Hematopoietic multipotent progenitor cell treated with erythropoietin and hydrocortisone succinate and interleukin-3 and kit ligand, for 15 days (in vitro differentiated cells): ENCODE measurements at places on chromosomes 6 and 20.

GRCh38 chr6:112287577-112288225 is 33.3 kb upstream of the LAMA4 start:
- no peak for DNase-seq

DNA sequence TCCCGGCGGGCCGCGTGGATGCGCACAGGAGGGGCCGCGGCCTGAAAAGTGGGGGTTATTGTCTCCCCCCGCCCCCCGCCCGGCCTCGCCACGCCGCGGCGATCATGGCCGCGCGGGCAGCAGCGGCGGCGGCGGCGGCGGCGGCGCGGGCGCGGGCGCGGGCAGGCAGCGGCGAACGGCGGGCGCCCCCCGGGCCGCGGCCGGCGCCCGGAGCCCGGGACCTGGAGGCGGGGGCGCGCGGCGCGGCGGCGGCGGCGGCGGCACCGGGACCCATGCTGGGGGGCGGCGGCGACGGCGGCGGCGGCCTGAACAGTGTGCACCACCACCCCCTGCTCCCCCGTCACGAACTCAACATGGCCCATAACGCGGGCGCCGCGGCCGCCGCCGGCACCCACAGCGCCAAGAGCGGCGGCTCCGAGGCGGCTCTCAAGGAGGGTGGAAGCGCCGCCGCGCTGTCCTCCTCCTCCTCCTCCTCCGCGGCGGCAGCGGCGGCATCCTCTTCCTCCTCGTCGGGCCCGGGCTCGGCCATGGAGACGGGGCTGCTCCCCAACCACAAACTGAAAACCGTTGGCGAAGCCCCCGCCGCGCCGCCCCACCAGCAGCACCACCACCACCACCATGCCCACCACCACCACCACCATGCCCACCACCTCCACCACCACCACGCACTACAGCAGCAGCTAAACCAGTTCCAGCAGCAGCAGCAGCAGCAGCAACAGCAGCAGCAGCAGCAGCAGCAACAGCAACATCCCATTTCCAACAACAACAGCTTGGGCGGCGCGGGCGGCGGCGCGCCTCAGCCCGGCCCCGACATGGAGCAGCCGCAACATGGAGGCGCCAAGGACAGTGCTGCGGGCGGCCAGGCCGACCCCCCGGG is 637 bp downstream of the ARID1B start:
- peak; percentile 55 for DNase-seq

DNA sequence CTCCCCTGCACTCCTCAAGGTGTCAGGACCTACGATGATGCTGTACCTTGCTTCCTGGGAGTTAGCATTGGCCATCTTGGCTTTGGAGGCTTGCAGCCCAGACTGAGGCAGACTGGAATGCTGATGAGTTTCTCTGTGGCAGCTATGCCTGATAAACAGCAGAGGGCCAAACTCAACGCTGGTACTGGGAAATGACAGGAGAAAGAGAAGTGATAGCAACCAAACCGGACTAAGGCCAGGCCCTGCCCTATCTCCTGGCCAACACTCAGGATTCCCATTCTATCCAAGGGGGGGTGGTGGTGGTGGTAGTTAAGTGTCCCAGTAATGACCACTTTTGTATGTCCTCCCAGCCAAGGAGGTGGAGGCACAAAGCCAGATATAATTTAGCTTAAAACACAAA is 90.0 kb upstream of the DTNBP1 start:
- DNase-seq, result no peak

- no peak for DNase-seq
These were observed 240.1 kb upstream of the TBX18 start for GRCh38 chr6:85004361-85004995.

DNA sequence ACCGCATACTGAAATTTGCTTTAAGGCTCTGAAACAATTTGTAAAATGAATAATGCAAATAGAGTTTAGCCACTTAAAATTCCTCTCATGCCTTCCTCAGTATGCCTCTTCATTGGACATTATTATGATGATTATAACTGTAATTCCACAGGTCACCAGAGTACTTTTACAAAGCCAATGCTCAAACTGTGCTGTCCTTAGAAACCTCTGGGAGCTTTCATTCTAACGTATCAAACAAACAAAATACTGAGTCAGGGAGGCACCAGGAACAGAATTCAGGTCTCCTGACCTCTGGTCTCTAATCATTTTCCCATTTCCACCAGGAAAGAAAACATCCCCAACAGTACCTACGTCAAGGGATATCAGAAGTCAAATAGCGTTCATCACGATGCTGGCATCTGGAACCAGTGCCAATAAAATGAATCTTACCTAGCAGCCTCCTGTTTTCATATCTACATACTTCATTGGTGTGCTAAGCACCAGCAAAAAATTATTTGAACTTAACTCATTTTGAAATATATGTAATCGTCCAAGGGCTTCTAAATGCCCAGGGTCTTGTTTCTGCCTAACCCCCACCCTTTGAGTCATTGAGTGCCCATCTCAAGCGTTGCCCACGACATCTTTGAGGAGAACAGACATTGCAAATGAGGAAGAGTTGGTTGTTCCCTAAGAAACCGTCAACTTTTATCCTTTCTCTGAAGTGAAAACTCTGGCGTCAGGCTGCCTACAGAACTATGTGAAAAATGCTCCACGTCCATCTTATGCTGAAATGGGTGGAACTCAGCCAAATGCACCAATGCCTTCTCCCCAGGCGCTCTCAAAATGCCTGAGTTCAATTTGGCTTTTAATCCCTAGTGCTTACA is 37.9 kb downstream of the NEDD9 start:
- DNase-seq, result no peak

- no peak for DNase-seq
These were observed 105.9 kb upstream of the ENPP5 start for GRCh38 chr6:46276576-46277142.

DNA sequence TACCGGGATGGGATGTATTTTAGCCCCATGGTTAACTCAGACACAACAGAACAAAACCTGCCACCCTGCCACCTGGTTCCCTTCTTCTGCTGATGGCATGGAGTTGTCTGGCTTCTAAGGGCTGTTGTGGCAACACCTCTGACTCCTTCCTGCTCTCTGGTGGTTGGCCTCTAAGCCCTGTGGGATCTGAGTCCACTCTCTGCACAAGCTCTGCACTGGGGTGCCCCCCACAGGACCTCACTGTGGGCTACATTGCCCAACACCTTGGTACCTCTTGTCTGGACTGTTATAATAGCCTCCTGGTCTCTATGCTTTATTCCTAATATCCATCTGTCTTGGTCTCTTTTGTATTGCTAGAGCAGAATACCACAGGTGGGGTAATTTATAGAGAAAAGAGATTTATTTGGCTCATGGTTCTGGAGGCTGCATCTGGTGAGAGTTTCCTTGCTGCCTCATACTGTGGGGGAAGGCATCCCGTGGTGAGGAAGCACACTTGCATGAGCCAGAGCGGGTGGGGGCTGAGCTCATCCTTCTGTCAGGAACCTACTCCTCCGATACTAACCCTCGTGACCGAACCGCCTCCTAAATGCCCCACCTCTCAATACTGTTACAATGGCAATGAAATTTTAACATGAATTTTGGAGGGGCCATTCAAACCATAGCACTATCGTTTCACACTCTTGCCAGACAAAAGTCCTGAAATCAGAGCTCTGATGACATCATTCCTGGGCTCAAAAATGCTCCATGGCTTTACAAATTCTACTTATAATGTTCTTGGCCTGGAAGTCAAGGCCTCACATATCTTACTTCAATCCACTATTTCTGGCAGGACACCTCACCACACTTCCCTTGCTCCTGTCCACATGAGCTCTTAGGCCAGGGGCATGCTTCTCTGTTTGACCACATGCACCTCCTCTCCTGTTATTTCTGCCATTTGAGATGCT is 127.2 kb downstream of the PAX1 start:
- no peak for DNase-seq

DNA sequence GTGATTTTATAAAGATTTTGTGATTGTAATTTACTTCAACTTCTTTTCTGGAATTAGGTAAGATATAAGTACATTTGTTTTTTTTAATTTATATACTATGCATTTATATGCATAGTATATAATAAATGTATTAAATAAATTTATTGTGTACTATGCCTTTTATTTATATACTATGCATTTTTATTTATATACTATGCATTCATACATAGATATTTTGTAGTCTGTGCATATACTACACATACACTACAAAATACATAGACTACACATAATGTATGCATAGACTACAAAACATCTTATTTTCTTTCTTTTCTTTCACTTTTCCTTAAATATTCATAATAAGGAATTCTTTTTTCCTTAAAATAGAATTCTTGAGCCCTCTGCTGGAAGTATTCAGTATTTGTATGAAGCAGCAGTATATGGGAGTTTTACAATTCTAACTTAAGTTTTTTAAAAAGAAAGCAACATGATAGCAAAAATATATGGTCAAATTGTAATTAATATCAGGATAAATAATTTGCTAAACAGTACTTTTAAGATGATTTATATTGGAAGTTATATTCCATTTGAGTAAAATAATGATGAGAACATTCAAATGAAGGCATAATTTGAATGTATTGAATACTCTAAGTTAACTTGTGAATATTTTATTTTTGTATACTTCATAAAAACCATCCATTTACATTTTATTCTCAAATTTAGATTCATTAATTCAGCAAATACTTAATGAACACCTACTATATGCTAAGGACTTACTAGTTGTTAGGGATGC is 129.3 kb downstream of the KLHL32 start:
- DNase-seq, result no peak

DNA sequence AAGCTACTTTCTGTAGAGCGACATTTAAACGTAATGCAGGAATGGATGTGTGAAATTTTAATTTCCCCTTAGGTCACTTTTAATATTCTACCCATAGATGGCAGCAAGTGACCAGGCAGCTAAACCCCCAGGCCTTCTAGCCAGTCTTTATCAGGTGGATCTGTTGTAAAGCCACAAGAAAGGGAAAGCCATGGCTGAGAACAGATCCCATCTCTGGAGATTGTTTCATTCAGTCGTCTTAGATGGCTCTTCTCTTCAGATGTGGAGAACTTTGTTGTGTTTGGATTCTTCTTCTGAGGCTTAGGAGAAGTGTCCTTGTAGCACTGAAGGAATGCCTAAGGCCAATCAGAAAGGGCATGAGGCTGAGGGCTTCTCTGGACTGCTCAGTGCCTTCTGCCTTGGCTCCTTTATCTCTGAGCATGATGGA is 15.8 kb upstream of the RNF182 start:
- DNase-seq, result peak; percentile 61

- no peak for DNase-seq
These were observed 99.3 kb upstream of the CHD6 start for GRCh38 chr20:41717483-41717882.

DNA sequence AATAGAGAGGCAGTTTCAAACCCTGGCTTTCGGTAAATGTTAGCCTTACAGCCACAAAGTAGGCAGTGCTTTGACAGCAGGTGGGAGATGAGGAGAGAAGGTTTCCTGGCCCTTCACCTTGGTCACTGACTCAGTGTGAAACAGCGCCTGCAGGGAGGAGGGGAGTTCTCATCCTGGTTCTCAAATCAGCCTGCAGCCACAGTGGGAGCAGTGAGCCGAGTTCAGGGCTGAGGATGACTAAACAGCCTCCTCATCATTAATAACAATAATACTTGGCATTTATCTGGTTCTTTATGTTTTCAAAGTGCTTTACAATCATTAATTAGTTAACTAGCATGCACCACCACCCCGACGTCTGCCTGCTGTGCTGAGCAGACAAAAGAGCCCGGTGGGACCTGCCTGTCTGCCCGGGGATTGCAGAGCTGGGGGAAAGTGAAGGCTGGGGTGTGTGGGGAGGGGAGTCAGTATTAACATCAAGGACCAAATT is 59.6 kb downstream of the PRDM1 start:
- no peak for DNase-seq

- DNase-seq, result no peak
These were observed 2.3 kb downstream of the CCND3 start for GRCh38 chr6:41939176-41939847.

DNA sequence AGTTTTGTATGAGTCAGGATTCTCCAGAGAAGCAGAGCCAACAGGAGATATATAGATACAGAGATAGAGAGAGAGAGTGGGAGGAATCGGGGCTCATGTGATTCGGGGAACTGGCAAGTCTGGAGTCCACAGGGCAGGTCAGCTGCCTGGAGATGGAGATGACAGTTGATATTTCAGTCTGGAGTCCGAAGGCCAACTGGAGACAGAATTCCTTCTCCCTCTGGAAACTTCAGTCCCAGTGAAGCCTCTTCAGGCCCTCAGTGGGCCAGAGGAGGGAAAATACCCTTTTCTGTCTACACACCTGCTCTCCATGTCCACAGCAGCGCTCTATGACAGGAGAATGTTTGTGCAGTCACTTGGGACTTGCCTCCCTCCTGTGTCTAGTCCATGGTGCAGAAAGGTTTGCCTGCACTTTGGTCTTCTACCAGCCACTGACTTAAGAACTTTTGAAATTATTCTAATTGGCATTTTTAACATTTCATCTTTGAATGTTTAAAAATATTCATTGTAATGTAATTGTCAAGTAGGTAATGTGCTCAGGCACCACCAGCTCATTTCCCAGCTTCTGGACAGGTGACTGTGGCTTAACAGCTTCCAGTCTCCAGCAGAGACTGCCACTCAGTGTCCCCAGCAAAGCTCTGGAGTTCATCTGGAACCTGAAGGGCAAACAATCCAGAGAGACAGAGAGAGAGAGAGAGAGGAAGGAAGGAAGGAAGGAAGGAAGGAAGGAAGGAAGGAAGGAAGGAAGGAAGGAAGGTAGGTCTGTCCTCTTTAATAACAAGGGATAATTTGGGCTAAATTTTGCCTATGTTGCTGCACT is 43.8 kb upstream of the AFDN start:
- no peak for DNase-seq

- DNase-seq, result no peak
These were observed 37.5 kb upstream of the BEND3 start for GRCh38 chr6:107152638-107153430.

DNA sequence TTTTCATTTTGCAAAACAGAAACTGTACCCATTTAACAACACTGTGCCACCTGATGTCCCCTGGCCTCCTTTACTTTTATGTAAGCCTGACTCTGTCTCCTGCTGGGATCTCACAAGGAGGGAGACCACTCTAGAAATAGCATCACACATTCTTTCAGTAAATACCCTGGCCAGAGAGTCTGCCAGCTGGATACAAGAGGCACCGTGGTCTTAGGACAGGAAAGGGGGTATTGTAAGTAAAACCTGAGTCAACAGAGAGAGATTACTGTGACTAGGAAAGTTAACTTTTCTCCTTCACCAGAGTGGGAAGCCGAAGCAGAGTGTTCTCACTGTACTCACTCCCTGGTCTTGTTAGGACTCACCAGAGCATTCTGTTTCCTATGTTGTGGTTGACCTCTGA is 27.8 kb downstream of the CMTR1 start:
- no peak for DNase-seq

DNA sequence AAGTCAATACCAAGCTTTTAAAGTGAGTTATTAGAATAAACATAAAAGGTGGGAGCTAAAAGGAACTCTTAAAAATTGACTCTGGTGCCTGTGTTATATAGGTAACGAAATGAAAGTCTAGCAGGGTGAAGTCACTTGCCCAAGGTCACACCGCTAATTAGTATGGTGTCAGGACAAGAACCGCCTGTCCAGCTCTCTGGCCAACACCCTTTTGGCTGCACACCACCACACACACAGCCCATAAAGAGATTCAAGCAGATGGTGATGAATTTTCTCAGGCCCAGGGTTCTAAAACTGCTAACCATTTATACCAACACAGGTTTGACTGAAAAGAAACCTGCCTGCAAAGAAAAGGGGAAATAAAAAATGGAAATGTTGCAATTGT is 20.2 kb downstream of the GFOD1 start:
- DNase-seq, result no peak
